ENCODE measurements at places on chromosomes 16 and 17.

DNA sequence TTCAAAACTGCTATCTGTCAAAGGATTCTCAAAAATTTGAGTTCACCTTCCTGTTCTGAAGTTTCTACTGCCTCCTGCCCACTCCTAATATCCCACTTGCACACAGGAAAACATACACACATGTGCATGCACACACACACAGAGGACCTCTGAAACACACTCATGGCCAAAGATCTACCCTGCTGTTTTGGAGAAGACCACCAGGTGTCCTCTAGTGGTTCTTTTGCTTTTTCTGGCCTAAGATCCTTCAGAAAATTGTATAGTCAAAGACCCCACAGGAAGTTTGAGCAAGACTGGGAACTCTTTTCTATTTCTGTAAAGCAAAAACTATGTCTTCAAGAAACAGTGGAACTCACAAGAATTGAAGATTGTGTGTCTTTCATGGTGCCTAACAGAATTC, 90.2 kb downstream of the CDH8 start:
- DNase-seq: no peak

DNA sequence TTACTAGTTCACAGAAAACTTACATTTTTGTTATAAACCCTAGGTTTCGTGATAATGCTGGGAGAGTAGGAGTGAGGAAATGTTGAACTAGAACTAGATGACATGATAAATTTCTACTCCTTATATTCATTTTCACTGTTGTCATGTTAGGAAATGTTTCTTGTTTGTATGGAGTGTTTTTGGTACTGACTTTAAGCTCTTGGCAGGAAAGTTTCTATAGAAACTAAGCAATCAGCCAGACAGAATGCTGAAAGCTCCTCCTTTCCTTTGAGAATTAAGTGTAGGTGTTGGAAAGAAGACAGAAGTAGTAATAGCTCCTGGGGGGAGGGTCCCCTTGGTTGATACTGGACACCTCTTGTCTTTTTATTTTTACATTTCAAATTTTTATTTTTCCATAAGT, 309.8 kb downstream of the MAP2K4 start:
- DNase-seq: no peak

DNA sequence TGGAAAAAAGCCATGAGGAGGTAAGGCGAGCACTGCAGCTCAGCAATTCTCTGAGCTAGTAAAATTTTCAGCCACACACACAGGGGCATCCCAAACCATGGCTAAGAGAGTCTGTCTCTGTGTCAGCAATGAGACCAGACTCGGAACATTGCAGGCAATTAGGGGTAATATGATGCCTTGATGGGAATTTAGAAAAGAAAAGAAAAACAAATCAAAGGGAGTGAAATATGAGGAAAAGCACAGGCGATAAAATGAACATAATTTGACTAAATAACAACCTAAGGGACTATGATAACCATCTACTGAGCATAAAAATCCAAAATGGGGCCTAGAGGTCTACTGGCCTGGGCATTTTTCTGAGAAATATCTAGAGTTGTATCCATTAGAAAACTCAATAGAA, 546.0 kb upstream of the PSMD7 start:
- no peak for DNase-seq

- peak; percentile 20 for DNase-seq
Observed at GRCh38 chr16:2296661-2297505, 29.0 kb upstream of the RNPS1 start.

- DNase-seq: peak; percentile 94
Observed at GRCh38 chr17:8151120-8151640, 1.0 kb downstream of the PER1 start.

GRCh38 chr16:30886145-30886544, 7.7 kb downstream of the BCL7C start:
- DNase-seq: no peak

DNA sequence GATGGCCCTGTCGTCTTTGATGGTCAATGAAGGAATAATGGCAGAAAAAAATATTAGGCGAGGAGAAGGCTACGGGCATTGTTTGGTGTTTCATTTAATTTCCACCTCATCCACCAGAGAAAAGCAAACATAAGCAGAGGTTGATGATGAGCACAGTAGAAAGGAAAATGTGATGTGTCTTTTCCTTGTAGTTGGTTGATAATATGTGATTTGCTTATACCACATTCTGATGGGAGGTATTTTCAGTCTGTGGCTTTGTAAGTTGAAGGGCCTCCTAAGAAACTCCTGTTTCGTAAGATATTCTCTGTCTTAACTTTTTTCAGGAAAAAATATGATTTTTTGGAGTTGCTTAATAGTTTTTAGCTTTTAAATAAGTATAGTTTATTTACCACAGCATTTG, 215.7 kb downstream of the PRKCA start:
- DNase-seq: no peak

- DNase-seq: no peak
Observed at GRCh38 chr17:56826611-56827414, 6.9 kb downstream of the C17orf67 start.
